ENCODE measurements at places on chromosomes 1 and 21.

GRCh38 chr1:55893155-55893554, 678.0 kb upstream of the USP24 start:
- DNase-seq = no peak

DNA sequence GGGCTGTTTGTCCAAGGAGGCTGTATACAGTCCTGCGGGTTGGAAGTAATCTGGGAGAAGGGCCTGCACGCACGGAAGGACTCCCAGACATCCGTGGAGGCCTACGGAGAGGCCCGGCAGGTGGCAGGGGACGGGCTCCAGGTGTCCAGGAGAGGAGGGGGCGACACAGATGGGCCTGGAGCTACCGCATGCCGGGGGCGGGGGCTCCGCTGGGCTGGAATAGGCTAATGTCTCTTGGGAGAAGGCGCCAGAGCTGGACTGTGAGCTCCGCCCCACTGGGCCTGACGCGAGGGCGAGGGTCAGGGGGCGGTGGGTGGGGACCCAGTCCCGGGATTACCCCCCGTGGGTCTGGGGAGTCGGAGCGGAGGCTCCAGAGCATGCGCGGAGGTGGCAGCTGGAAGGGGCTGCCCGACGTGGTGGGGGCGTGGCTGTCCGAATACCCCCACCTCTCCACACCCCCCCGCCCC, 659 bp downstream of the AGO1 start:
- no peak for DNase-seq

- no peak for DNase-seq
Measured at GRCh38 chr1:4006676-4007374, 106.8 kb upstream of the C1orf174 start.

- no peak for DNase-seq
Measured at GRCh38 chr1:107359472-107360241, 218.8 kb downstream of the NTNG1 start.

- no peak for DNase-seq
Measured at GRCh38 chr1:51736702-51737101, 119.8 kb downstream of the OSBPL9 start.

- DNase-seq = no peak
Measured at GRCh38 chr1:235074523-235075047, 54.1 kb downstream of the TOMM20 start.

DNA sequence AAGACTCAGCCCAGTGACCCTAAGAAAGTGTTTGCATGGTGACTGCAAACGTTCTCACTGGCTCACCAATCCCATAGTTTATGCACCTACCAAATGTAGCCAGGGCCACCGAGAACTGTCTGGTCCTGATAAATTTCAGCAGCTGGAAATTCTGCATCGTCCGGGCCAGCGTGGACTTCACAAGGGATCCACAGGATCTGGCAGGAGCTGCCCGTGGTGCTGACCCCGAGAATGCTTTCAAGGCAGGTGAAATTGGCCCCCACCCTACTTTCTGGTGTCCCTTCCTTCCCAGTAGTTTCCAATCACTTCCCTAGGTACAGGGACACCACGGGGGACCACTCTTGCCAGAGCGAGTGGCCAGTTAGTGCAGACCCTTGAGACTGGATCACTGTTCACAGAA, 26.2 kb downstream of the UBASH3A start:
- DNase-seq = no peak

- no peak for DNase-seq
Measured at GRCh38 chr1:245118066-245118465, 36.7 kb upstream of the KIF26B start.

GRCh38 chr1:165481820-165482532, 37.0 kb upstream of the RXRG start:
- no peak for DNase-seq

GRCh38 chr1:211928993-211929637, 98.6 kb upstream of the LPGAT1 start:
- no peak for DNase-seq

- DNase-seq = no peak
Measured at GRCh38 chr1:31715087-31715872, 11.5 kb upstream of the COL16A1 start.

DNA sequence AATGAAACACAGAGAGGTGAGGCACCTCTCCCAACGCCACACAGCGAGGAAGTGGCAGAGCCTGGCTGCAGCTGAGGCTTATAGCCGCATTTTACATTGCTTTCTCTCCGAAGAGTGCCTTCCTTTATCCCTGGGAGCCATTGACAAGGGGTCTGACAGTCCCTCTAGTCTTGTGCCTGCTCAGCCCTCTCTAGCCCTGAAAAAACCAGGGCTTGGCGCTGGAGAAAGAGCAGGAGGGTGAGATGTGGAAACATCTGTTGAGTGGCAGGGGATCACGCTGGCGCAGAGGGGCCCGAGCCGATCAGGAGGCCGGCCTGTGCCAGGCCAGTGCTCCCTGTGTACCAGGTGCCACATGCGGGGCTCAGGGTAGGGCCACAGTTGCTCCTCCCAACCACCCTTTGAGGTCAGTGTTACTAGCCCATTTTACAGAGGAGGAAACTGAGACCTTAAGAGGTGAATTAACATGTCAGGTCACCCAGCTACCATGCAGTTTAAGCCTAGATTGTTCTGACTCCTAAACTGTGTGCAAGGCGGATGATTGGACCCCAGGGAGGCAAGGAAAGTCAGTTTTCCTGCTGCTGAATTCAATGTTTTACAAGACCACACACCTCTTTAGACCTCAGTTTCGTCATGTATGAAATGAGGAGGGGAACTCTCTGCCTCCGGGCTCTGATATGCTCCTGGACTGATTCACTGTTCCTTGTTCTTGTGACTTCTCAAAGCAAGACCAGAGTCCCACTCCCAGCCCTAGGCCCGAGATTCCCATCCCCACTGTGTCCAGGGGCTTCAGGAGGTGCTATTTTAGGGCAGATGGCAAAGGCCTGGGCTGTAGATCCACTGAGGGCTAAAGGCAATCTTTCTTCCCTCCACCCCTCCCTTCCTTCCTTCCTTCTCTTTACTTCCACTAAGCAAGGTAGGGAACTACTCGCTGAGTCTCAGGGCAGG, 28.0 kb upstream of the RUNX3 start:
- DNase-seq = no peak

DNA sequence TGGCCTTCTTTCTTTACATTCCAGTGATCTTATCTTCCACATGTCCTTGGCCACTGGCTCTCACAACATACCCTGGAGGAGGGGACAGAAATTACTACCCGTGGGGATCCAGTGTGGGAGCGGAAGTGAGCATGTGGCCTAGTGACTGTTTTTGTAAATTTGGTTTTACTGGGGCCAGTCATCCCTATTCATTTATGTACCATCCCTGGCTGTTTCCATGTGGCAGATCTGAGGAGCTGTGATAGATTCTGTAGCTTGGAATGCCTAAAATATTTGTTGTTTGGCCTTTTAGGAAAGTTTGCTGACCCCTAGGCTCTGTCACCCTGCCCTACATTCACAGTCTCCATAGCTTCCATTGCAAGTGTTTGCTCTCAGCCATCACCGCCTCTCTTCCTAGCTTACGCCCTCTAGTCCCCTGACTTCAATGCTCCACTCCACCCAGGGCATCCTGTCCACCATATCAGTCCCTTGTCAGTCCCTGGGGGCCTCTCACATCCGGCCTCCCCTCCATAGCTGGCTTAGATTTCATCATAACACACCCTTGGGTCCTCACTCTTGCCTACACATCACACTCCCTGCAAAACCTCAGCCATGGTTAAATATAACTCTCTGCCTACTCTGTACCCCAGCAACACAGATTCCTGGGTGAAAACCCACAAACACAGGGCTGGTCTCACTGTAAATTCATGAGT, 25.8 kb downstream of the DHCR24 start:
- DNase-seq = no peak

- no peak for DNase-seq
Measured at GRCh38 chr1:44036409-44037139, 5.3 kb upstream of the SLC6A9 start.

DNA sequence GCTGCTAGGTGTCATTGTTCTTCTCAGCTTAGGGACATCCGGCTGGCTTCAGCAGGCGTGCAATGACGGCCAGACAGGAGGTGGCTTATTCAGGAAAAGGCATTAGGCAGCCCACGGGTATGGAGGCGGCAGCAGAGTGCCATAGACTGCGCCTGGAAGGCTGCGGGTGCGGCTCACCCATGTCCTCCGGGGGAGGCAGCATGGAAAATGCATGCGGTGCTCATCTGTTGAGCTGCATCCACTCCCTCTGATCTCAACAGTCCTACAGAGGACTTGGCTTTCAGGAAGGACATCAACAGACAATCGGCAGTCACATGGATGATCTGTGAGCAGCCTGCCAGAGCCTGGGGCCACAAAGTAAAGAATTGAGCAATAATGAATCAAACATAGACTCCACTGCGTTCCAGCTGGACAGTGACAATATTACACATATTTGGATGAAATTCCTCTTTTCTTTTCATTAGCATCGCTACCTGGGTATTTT, 42.9 kb downstream of the UMODL1 start:
- no peak for DNase-seq

DNA sequence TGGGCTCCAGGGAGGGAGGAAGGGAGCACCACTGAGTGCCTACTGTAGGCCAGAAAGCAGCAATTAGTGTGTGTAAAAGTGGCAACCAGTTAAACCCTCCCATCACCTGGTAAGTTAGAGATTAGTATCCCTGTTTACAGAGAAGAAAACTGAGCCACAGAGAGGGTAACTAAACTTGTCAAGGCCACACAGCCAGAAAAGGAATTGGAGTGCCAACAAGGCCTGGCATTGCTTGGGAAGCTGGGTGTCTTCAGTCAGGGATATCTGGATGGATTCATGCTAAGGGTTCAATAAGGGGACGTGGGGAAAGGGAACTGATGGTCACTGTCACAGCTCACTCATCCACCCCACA, 23.6 kb upstream of the ADGRB2 start:
- DNase-seq = no peak

GRCh38 chr1:159600894-159601293, 13.3 kb downstream of the APCS start:
- DNase-seq = no peak

- DNase-seq = no peak
Measured at GRCh38 chr1:88763649-88764406, 79.8 kb downstream of the PKN2 start.

GRCh38 chr1:94254073-94254810, 16.9 kb upstream of the ARHGAP29 start:
- DNase-seq = no peak

All from cortex of kidney (tissue), 1 donor.